ENCODE measurements at places on chromosomes 4 and X.

GRCh38 chr4:19455196-19455595 is 796.5 kb upstream of the SLIT2 start:
- DNase-seq, result no peak

DNA sequence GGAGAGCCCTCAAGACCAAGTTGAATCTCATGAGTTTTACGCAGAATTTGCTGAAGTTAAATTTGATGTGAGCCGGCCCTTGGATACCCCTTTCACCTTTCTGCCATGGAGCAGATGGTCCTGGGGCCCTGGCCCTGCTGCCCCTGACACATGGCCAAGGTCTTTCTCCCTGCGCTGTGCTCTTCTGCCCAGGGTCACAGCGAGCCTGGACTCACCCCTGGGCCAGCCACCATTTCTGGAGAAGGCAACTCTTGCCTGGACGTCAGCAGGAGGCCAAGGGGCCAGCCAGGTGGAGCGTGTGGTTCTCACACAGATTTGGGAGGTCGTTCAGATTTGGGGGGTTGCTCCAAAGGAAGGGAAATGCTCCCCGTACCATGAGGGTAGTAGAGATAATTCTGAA is 30.0 kb downstream of the PCGF3 start:
- no peak for DNase-seq

DNA sequence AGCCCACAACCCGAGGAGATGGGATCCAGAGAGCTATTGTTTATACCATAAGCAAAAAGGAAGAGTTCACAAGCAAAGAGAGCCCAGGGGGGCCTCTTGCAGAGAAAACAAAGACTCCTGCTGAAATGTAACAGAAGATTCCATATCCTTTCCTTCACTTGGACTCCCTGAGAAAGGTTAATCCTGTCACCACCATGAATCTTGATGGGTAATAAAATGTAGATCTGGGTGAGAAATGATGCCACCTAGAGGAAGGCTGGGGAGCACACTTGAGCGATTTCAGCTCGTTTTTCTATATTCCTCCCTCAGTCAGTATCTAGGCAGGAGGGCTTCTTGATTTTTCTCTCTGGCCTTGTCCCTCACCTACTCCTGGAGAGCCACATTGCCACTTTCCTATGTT is 10.2 kb upstream of the KCNE5 start:
- no peak for DNase-seq

- no peak for DNase-seq
Measured at GRCh38 chrX:136321532-136321931, 20.8 kb downstream of the ADGRG4 start.

DNA sequence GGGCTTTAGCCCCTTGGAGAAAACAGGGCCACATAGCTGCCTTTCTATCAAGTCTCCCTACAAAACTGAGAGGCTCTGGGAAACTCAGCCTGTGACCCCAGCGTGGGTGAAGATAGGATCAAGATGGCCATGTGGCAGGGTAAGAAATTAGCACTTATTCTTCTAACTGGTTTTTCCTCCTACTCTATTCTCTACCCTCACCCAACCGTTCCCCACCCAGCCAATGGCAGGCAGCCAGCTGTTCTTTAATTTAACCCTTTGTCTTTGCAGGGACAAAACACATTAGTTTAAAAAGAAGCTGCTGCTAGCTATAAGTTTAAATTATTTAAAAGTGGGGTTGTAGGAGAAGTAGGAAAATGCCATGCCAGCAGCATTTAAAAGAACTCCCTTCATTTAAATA is 2.8 kb downstream of the CLCN5 start:
- DNase-seq, result no peak

- DNase-seq, result no peak
Measured at GRCh38 chr4:122285285-122285684, 93.5 kb upstream of the ADAD1 start.

- no peak for DNase-seq
Measured at GRCh38 chr4:112552668-112553067, 36.7 kb upstream of the NEUROG2 start.

- no peak for DNase-seq
Measured at GRCh38 chr4:186500721-186501304, 54.6 kb downstream of the MTNR1A start.

DNA sequence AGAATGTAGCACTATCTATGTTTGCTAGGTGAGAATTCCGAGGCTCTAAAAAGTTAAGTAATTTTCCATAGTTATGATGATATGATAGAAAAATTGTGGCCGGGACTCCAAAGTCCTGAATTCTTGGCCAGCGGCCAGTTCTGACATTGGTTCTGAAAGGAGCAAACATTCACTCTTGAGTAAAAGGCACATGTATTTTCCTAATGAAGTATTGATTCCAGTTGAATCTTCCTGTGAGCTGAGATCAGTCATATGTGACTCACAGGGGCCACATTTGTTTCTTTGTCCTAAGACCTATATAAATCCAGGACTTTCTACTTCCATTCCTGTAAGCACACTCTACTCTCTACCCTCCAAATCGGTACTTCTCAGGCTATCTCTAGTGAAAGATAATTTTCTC is 349.9 kb downstream of the BMPR1B start:
- DNase-seq, result no peak

DNA sequence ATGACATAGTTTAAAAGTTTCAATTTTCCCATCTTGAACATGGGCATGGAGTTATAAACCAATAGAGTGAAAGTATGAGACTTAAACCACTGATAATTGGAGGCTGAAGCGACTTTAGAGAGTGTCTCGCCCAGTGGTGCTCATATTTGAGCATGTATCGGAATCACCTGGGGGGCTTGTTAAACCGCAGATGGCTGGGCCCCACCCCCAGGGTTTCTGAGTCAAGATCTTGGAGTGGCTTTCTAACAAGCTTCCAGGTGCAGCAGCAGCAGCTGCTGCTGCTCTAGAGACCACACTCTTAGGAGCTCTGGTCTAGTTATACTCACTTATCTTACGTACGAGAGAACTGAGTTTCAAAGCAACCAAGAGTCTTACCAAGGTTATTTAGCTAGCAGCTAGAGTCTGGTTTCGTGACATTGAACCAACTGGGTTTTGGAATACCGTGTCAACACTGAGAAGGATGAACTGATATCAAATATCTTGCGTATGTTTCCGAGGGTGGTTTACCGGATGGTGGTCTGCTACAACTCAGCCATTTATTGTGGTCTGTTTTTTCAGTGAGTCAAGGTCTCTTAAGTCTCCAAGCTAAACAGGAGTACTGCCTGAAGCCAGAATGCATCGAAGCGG is 5.9 kb downstream of the PHEX start:
- no peak for DNase-seq

GRCh38 chr4:175970072-175970471 is 95.6 kb upstream of the WDR17 start:
- no peak for DNase-seq

Measured in bone marrow (tissue), 2 donors.